ENCODE measurements at places on chromosomes 4 and X.

- no peak for DNase-seq
Observed at GRCh38 chr4:101512416-101512815, 165.1 kb upstream of the PPP3CA start.

DNA sequence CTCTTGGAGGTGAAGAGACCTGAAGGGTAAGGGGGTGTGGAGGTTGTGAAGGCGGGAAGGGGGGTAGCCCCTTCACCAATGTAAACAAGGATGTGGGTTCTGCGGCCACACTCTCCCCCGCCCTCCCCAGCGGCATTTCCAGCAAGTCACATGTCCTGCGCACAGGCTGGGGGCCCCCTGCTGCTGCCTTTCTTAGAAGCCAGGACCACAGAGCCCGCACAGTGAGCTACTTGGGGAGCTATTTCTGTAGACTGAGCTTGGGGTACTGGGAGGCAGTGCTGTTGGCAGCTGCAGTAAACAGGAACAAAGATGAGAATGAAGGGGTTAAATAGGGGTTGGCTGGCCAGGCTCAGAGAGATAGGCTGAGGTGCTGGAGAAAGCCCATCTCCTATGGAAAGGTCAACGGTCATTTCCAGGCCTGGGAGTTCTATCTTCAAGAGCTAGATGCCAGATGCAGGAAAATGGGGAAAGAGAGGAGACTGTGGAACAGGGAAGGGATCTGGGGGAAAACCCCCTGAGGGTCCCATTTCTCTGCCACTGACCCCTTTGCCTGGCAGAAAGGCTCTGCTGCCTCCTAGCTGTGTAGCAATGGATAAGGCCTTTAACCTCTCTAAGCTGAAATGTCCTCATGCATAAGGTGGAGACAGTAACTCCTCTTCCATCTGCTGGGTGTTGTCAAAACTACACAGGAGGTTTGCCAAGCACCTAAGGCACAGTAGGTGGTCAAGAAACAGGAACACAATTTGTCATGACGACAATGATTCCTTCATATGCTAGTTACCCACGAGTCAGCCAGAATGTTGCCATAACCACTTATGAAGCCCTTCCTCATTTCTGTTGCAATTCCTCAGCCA is 18.5 kb upstream of the PIM2 start:
- peak; percentile 10 for DNase-seq

DNA sequence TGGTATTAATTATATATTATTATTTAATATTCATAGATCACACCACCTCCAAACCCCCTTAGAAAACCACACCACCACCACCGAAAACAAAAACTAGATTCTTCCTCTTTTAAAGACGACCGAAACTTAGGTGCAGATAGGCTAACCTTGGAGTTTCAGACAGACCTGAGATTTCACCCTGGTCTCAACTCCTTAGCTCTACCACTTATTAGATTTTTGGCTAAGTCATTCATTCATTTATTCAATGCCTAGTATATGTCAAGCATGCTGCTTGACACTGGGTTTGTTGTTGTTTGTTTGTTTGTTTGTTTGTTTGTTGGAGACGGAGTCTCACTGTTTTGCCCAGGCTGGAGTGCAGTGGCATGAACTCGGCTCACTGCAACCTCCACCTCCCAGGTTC is 9.5 kb upstream of the BMP2K start:
- no peak for DNase-seq

- no peak for DNase-seq
Observed at GRCh38 chr4:151202381-151202780, 74.6 kb upstream of the PRSS48 start.

- DNase-seq, result no peak
Observed at GRCh38 chrX:56792270-56793111, 63.4 kb downstream of the NBDY start.
